Islet precursor cell (in vitro differentiated cells): ENCODE measurements at places on chromosomes 11 and 22.
A peak's percentile ranks its signal among the peaks of the same experiment; 100 is the strongest.

- peak; percentile 48 for DNase-seq
These were observed 131.7 kb downstream of the TBC1D22A start for GRCh38 chr22:46894081-46894671.

DNA sequence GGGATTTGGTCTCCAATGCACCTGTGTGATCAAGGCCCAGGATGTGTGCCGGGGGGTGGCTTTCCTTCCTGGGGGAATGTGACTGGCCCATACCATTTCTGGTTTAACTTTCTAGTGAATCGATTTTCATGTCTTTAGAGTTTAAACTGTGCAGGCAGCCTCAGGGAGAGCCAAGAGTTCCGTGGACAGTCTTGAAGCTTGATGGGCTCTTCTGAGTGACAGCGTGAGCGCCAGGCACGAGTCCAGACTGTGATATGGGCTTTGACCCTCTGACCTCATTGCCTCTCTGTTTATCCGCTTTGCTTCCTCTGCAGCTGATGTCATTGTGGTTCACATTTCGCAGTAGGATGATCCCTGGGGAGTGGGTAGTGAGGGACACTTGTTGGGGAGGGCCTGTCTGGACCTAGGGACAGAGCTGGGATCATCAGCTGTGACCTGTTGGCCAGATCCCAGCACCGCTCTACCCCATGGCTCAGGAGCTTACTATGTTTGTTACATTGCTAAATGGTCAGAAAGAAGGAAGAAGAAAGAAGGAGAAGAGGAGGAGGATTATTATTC, 80.6 kb upstream of the CLDN5 start:
- DNase-seq = no peak

GRCh38 chr11:44726283-44727113, at the start of gene TSPAN18:
Gene TSPAN18, plus strand, starts transcription at chr11:44726962. Its CDS starts 179,455 bp downstream, at chr11:44906417.
- peak; percentile 86 for DNase-seq

GRCh38 chr11:110269996-110270395, 26.4 kb downstream of the RDX start:
- DNase-seq = no peak

DNA sequence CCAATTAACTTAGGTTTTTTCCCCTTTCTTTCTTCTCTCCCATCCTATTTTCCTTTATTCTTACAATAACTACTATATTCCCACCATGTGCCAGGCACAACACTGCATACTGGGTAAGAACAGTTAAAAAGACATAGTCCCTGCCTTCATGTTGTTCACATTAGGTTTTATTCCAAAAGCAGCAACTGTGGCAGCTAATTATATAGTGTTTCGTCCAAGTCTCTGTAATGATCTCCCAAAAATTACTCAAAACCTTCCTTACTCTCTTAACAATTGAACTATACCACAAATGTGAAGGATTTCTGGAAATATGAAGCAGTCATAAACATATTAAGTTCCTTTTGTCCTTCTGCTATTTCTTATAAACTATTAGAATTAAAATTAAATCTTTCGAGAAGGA, 184.1 kb upstream of the C11orf58 start:
- DNase-seq = no peak

DNA sequence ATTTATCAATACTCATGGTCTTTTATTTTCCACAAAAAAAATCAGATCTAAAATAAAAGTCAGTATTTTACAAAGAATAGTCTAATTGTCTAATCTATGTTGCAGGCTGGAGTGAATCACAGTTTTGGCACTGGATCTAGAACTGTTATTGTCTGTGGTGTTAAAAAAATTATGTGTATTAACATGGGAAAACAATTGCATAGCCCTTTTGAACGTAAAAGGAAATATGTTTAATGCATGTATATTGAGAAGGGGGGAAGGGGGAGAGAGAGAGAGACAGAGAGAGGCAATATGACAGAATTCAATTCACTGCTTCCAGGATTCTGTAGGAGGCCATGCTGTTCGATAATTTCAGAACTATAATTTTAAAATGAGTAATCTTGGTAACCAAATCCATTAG, 324.9 kb upstream of the CCDC90B start:
- DNase-seq = no peak

DNA sequence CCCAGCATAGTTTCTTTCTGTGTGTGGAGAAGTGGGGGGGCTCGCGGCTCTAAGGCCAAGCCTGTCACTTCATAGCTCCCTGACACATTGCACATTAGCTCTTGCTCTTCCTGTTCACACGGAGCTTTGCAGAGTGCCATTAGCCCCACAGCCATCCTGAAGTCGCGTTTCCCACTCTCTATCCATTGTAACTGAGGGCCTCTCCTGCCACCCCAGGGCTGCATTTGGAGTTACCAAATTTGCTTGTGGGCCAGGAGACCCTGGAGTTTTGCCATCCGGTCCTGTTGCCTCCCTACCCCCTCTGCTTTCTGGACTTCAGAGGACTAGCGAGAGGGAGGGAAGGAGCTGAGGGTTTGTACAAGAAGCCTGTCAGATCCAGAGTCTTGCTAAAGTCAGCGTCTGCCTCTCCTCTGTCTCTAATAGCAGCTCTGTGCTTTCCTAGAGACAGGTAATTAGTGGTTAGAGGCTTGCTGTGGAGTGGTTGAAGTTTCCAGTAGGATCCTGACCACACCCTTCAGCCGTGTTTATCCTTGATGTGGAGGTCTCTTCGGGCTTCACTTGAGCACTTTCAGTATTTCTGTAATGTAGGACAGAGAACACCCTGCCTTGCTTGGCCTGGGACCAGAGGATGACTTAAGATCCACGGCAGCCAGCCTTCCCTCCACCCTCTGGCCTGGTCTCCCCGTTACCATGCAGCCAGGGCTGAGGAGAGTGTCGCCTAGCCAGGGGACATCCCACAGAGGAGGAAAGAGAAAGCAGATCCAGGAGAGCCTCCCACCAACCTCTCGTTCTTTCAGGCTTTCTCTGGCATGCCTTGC, 14.1 kb downstream of the DCPS start:
- peak; percentile 87 for DNase-seq

DNA sequence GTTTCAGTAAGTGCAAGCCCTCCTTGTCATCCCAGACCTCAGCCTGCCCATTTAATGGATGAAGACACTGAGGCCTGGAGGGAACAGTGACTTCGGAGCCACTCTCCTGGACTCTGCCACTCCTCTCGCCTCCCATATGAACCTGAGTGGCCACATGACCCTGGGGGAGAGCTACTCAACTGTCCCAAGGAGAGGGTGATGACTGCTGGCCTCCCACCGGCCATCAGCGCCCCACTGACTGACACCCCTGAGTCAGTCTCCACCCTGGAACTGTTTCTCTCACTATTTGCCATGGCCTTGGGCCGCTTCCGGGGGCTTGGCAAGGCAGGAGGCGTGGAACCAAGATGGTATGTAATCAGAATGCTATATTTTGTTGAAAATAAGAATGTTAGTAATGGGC, 17.1 kb downstream of the LRP5 start:
- no peak for DNase-seq

DNA sequence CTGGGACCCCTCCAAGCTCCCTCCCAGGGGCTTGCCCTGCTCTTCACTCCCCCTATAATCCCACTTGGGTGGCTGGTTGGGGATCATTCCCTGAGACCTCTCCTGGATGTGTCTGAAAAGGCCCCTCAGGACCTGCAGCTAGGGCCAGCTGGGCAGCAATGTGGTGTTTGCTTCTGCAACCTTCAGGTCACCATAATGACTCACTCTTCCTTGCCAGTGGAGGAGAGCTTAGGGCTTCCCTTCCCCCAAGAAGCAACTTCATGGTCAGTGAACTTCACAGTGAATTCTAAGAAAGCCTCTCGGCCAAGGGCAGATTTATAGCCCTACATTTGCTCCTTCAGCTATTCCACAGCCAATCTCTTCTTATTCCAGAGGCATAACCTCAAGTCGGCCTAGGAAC, 45.1 kb upstream of the TSPAN18 start:
- DNase-seq = no peak

DNA sequence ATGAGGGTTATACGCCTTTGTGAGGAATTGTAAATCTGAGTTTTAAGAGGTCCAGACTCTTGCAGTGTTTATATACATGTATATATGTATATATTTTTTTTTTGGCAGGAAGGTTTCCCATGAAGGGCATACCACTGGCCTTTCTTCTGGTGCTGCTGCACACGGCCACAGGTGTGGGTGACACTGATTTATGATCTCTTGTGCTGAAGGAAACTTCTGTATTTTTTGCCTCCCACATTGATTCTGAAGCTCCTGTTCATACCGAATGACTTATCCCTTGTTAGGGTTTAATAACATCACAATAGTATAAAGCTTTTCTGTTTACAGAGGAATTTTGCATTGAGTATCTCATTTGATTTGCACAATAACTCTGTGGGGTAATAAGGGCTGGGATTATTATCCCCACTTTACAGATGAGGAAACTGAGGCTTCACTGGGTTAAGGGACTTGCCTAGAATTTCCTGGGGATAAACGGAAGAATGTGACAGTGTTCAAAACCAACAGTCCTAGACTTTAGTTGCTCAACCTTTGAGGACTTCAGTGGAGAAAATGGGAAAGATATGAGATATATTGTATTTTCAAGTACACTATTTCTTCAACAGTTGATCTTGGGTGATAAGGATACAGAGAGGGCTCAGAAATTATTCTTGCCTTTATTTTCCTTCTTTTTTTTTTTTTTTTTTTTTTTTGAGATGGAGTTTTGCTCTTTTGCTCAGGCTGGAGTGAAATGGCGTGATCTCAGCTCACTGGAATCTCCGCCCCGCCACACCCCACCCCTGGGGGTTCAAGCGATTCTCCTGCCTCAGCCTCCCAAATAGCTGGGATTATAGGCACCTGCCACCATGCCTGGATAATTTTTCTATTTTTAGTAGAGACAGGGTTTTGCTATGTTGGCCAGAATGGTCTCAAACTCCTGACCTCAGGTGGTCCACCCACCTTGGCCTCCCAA, 70.1 kb downstream of the MICAL2 start:
- no peak for DNase-seq

GRCh38 chr11:60863550-60864521, 3.5 kb upstream of the ZP1 start:
- DNase-seq = no peak

- DNase-seq = no peak
These were observed 792.9 kb upstream of the CCDC179 start for GRCh38 chr11:23653071-23653675.

DNA sequence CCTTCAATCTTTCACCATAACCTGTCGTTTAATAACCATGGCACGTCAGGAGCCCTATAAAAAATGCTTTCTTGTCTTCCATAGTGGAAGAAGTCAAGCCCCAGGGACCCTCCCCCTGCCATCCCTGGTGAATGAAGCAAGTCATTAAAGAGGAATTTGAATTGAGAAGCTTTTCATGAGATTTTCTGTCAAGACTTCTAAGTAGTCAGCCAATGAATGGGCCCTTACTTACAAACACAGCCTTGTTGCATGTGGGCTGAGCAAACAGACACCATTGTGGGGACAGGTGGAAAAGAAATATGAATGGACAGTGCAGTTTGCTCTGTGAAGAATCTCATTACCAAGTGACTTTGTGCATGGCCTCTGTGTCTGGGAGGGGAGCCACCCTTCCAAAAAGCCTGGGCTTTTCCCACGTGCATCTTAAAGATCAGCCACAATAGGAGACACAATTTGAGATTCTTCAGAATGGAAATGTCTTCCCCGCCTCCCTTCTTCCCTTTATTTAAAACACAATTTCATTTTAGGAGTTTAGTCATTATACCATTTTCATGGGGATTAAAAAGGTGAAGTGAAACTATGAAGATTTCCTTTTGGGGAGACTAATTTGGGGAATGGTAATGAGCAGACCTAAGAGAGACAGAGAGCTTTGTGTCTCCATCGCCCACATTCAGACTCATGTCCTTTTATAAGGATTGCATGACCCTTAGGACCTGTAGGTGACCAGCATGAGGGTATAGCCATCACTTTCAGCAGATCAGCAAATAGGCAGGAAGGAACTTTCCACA, 152.0 kb downstream of the LRRC4C start:
- no peak for DNase-seq

DNA sequence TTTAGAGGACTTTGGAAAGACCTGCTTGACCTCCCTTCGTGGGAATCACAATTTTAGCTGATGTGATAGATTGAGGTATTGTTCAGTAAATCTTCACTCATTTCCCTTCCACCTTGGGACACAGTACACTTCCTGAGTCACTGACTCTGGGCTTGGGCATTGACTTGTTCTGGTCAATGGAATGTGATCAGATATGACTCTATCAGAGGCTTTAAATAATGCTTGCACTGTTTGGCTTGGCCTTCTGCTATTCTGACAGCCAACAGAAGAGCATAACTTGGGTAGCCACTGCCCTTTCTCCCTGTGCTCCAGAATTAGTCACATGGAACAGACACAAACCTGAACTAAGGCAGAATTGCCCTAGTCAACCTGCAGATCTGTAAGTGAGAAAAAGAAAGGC, 12.5 kb downstream of the PRR5L start:
- DNase-seq = no peak

DNA sequence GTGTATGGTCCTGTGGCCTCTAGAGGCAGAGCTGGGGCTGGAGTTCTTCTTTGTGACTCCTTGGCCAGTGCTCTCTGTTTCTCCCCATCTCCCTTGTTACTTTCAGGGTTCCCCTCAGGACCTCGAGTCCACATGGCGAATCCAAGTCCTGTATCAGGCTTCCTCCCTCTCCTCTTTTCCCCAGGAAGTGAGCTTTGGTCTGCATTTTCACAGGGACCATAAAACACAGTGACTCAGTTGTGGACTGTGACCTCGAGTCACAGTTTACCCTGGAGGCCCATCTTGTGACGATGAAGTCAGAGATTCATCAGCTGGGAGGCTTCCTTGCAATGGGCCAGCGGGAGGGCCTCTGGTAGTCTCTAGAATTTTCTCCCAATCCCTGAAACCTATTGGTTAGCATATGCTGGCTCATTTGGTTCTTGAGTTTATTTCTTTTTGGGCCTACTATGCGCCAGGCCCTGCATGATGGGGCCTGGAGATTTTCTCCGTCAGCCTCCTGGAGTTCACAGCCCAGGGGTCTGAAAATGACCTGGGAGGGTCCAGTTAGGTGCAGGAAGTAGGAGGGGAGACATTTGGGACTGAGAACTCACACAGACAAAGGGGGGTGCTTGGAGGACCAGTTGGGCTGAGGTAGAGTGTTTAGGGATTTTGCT, 100.8 kb downstream of the KIAA1671 start:
- peak; percentile 75 for DNase-seq

GRCh38 chr22:28075358-28075981, 156.4 kb upstream of the PITPNB start:
- DNase-seq = peak; percentile 62
